ENCODE measurements at places on chromosomes 16 and 17. TPM values are rescaled to one million over a fixed set of nuclear protein-coding genes. Genes with fewer than 3 reads are reported as not detected.

The KRTAP4-3 gene
- not detected for total RNA-seq

- ATAC-seq = peak; percentile 56
These were observed 230.1 kb downstream of the CBLN1 start for GRCh38 chr16:49051576-49051975.

DNA sequence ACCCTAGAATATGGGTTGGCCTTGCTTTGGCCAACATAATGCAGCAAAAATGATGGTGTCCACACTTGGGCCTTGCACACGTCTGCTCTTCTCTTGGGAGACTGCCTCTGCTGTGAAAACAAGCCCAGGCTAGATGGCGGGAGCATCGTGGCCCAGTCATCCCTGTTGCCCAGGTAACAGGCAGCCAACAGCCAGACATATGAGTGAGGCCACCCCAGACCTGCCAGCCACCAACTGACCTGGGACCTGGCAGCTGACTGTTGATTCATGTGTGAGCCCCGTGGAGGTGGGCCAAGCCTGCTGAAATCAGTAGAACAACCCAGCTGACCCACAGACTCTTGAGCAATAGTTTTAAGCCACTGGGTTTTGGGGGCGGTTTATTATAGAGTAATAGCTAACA is 39.4 kb upstream of the CDH3 start:
- ATAC-seq = no peak

- no peak for ATAC-seq
These were observed 6.9 kb upstream of the WDR59 start for GRCh38 chr16:74991593-74992403.

DNA sequence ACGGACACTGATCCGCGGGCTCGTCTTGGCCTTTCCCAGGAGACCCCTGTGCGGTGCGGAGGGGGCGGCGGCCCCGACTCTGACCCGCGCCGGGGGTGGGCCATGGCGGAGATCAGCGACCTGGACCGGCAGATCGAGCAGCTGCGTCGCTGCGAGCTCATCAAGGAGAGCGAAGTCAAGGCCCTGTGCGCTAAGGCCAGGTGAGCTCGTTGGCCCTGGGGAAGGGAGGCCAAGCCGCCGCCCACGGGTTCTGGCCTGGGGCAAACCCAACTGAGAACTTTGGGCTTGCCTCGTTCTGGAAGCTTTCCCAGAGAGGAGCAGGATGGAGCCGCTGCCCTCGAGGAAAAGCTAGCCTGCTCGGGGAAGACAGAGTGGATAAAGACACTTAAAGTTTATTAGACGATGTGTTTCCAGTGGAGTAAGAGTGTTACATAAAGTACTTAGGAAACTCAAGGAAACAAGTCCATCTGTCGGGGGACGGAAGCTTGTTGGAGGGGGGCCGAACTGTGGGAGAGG is 540 bp downstream of the PPP4C start:
- ATAC-seq = peak; percentile 37

- ATAC-seq = no peak
These were observed 4.9 kb downstream of the CD300A start for GRCh38 chr17:74471341-74471740.

DNA sequence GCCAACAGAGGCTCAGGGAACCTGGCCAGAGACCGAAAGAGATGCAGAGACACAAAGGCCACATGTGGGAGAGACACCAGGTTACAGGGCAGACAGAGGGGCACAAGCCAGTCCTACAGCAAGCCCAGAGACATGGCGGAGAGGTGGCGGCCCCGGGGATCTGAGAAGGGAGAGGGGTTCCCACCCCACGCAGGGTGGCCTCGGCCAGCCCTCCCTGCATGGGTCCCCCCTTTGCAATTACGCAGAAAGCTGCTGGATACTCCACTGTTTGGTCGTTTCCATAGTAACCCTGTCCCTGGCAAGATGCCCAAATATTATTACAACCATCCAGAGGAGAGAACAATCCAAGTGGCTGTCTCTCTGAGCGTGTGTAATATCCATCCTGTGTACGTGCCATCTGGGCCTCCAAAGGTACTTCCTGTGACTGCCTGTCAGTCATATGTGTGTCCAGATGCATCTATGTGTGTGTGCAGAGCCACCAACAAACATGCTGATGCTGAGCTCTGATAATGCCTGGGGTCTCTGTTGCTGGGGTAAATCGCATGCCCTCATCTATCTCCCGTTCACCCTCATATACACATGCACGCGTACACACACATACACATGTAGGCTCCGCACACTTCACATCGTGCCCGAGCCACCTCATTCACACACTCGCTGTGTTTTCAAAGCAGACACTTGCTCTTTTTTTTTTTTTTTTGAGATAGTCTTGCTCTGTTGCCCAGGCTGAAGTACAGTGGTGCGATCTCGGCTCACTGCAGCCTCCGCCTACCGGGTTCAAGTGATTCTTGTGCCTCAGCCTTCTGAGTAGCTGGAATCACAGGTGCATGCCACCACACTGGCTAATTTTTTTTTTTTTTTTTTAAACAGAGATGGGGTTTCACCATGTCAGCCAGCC is 5.5 kb downstream of the PCGF2 start:
- peak; percentile 44 for ATAC-seq

GRCh38 chr17:15343749-15344148 is 2.4 kb upstream of the TEKT3 start:
- ATAC-seq = no peak

GRCh38 chr17:55321427-55322060 is 56.8 kb downstream of the HLF start:
- ATAC-seq = no peak
